ENCODE measurements at places on chromosomes 16 and 17. TPM values are rescaled to one million over a fixed set of nuclear protein-coding genes. Genes with fewer than 3 reads are reported as not detected.

FOXF1 gene
- 1.5 TPM for total RNA-seq

APOH gene
- total RNA-seq: 3,186 TPM

HS3ST6 gene
- not detected for total RNA-seq

NT5C3B gene
- 19.9 TPM for total RNA-seq

KIF18B gene
- 0.99 TPM for total RNA-seq

HOXB5 gene
- not detected for total RNA-seq

IL17C gene
- not detected for total RNA-seq

LRRC3C gene
- not detected for total RNA-seq

ITGAD gene
- total RNA-seq: not detected

ACSM2A gene
- total RNA-seq: 130 TPM

KRT28 gene
- not detected for total RNA-seq

CDIPT gene
- total RNA-seq: 96.3 TPM

SLC13A5 gene
- total RNA-seq: 256 TPM

CRYM gene
- 6.1 TPM for total RNA-seq

CHMP6 gene
- total RNA-seq: 14.9 TPM

PDILT gene
- total RNA-seq: not detected

ALOXE3 gene
- total RNA-seq: not detected

KCNAB3 gene
- total RNA-seq: not detected

TBC1D3E gene
- not detected for total RNA-seq

SPATA33 gene
- total RNA-seq: 2.8 TPM

PERCC1 gene
- total RNA-seq: not detected

BICDL2 gene
- total RNA-seq: 0.48 TPM

SPIRE2 gene
- total RNA-seq: 6.3 TPM

NEK8 gene
- 3.3 TPM for total RNA-seq

ZG16B gene
- 0.24 TPM for total RNA-seq

Data from right lobe of liver (tissue), 6 donors.